ENCODE measurements at places on chromosomes 7 and 10. TPM values are rescaled to one million over a fixed set of nuclear protein-coding genes. Genes with fewer than 3 reads are reported as not detected.

SEMA4G gene
- total RNA-seq, result 1.1 TPM

KLF14 gene
- total RNA-seq, result not detected

MSRB2 gene
- total RNA-seq, result 5.3 TPM

GRCh38 chr7:144132262-144132661 is 9.3 kb downstream of the OR2A14 start:
- no peak for DNase-seq

WEE2 gene
- not detected for total RNA-seq

- no peak for DNase-seq
Observed at GRCh38 chr10:19577807-19578206, 238.4 kb upstream of the PLXDC2 start.

VSTM4 gene
- not detected for total RNA-seq

DNA sequence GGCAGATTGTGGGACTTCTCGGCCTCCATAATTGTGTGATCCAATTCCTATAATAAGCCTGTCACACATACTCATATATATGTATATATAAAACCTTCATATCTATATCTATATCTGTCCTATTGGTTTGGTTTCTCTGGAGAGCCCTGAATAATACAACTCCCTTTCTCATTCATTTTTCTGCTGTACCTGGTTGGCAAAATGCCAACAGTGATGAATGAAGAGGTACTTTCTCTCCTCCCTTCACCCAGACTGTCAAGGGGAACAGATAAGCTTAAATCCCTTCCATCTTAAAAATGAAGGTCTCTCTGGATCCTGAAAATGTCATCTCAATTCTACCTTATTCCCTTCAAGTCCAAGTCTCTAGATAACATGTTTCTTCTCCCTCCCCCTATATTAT is 60.3 kb upstream of the FOXP2 start:
- no peak for DNase-seq

DNA sequence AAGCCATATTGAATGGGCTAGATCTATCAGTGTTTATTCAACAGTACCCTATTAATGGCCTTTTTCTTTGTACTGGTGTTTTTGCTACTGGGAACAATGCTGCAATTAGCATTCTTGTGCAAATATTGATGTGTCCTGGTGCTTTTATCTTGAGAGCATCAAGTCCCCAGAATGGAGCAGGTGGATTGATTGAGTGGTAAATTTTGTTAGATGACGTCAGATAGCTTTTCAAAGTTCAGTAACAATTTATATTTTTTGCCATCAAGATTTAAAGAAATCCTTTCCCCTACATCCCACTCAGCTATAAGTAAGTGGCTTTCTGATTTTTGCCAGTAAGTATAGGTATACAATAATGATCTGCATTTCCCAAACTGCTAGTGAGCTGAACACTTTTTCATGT is 63.4 kb upstream of the SYPL1 start:
- DNase-seq, result no peak

GRCh38 chr7:98900815-98901214 is 22.5 kb downstream of the TRRAP start:
- no peak for DNase-seq

- DNase-seq, result no peak
Observed at GRCh38 chr10:20887706-20888555, 9.2 kb downstream of the NEBL start.

GRCh38 chr10:47336387-47337134 is 11.6 kb upstream of the RBP3 start:
- DNase-seq, result no peak

CRPPA gene
- total RNA-seq, result 1.3 TPM

DNA sequence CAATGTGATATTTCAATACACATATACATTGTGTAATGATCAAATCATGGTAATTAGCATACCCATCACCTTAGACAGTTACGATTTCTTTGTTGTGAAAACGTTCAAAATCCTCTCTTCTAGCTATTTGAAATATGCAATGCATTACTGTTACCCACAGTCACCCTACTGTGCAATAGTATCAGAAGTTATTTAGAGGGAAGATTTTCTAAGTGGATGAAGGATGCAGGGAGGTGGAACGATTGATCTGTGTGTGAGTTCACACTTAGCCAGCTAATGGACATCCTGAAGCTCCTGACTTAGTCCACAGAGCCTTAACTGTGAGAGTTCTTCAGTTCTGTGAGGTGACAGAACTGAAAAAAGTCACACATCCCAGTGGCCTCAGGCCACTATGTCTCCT is 97.2 kb upstream of the LAMB4 start:
- no peak for DNase-seq

DNA sequence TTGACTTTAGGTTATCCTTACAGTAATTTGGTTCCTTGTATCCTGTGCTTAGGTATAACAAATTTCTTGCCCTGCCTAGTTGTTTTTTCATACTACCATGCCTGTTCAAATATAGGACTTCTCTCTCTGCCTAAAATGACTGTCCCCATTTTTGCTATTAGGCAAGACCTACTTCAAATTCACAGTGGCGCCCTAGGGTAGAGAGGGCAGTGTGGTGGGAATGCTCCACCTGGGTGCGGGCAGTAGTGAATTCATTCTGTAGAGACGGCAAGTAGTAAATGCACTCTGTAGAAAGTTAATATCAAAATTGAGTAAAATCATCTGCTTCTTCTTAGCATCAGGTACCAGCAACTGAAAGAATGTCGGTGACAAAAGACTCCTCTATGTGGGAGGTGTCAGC is 120.4 kb upstream of the RHOBTB1 start:
- no peak for DNase-seq

DNA sequence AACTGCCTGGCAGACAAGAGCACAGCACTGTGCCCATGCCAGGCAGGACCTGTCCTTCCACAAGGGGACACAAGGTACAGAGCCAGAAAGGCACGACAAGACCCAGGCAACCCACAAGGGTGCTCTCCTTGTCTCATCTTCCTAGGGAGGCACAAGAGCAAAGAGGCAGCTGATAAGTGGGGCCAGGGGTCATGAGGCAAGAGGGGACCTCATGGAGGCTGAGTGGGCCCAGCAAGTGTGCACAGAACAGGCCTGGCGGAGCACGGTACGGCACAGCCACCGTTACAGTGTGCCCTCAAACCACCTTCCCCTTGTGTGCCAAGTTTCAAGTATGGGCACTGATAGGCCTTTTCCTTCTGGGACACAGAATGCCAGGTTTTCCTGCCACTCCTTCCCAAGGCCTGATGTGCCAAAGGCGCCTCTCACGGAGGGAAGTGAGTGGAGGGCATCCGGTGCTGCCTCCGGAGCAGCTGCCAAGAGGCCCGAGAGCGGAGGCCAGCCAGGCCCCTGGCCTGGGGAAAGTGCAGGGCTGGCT is 75.6 kb downstream of the FAM53B start:
- DNase-seq, result no peak

All from CD4-positive, alpha-beta memory T cell (primary cell).